ENCODE measurements at places on chromosomes 2 and 18. TPM values are rescaled to one million over a fixed set of nuclear protein-coding genes. Genes with fewer than 3 reads are reported as not detected.

- no peak for DNase-seq
- no peaks in the 10 kb centered on the region for H3K36me3 ChIP-seq
- H3K4me3 ChIP-seq: no peak overlapping the region
- no peaks in the 10 kb centered on the region for H3K4me1 ChIP-seq
- H3K27me3 ChIP-seq: no peaks in the 10 kb centered on the region
Observed at GRCh38 chr2:238042090-238042489, 18.7 kb upstream of the SCLY start.

- no peak overlapping the region for H3K4me3 ChIP-seq
- no peak for DNase-seq
- H3K27me3 ChIP-seq: no peaks in the 10 kb centered on the region
- H3K4me1 ChIP-seq: no peaks in the 10 kb centered on the region
- no peaks in the 10 kb centered on the region for H3K36me3 ChIP-seq
- H3K27ac ChIP-seq: no peak overlapping the region
Observed at GRCh38 chr18:11750581-11751310, 61.7 kb downstream of the GNAL start.

DNA sequence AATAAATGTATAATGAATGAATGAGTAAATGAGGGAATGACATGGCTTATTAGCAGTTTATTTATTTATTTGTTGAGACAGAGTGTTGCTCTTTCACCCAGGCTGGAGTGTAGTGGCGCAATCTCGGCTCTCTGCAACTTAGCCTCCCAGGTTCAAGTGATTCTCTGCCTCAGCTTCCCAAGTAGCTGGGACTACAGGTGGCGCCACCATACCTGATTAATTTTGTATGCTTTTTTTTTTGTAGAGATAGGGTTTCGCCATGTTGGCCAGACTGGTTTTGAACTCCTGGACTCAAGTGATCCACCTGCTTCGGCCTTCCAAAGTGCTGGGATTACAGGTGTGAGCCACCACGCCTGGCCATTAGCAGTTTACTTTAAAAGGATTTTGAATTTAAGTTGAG, 100.3 kb upstream of the CAVIN2 start:
- no peaks in the 10 kb centered on the region for H3K27me3 ChIP-seq
- H3K4me3 ChIP-seq: no peak overlapping the region
- DNase-seq: no peak
- no peak overlapping the region for H3K27ac ChIP-seq
- no peaks in the 10 kb centered on the region for H3K36me3 ChIP-seq
- no peaks in the 10 kb centered on the region for H3K4me1 ChIP-seq

GRCh38 chr2:74569686-74570085, 15.2 kb downstream of the DOK1 start:
- no peak overlapping the region for H3K27ac ChIP-seq
- H3K4me1 ChIP-seq: no peaks in the 10 kb centered on the region
- H3K27me3 ChIP-seq: no peaks in the 10 kb centered on the region
- no peak overlapping the region for H3K4me3 ChIP-seq

Gene MC4R
- total RNA-seq: not detected

DNA sequence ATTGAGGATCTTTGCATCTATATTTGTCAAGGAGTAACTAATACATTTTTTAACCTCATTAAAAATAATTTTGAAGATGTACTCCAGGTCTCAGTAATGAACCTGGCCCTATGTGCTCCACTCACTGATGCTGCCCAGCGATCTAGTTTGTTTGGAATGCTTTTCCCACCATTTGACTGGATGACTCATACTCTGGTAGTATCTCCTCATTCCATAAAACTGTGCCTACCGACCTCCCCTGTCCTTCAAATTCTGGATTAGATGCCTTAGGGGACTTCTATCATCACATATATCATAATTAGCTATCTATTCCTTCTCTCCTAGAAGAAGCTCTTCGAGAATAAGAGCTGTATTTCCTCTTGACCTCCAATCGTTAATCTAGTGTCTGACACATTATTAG, 83.8 kb downstream of the FAM117B start:
- DNase-seq: no peak
- H3K4me1 ChIP-seq: no peaks in the 10 kb centered on the region
- no peak overlapping the region for H3K4me3 ChIP-seq
- no peaks in the 10 kb centered on the region for H3K36me3 ChIP-seq
- no peaks in the 10 kb centered on the region for H3K27me3 ChIP-seq

DNA sequence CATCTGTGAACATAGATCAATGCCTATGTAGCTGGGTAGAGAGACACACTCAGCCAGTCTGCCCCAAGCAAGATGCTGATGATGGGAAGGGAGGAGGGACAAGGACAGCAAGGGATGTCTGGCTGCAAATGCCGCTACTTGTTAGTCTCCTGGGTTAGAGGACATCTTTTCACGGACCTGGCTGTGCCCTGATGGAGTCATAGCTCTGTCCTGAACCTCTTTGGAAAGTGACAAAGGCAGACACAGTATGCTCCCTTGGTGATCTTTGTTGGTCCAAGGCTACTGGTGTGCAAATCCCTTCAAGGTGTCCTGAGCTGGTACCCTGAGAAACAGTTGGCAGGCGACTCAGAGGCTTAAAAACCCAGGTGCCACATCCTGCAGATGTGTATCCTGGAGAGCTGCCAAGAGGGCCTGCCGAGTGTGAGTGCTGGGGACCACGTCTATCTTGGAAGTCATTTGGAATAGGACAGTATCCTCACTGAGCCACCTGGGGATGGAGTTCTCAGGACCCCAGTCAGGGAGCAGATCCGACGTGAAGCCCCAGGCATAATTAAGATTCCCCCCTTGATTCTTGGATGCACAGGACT, 10.8 kb downstream of the FOSL2 start:
- no peaks in the 10 kb centered on the region for H3K27me3 ChIP-seq
- no peak for DNase-seq
- no peaks in the 10 kb centered on the region for H3K36me3 ChIP-seq
- no peak overlapping the region for H3K27ac ChIP-seq
